Cerebellum (tissue), 4 donors: ENCODE measurements at places on chromosomes 2 and 18. TPM values are rescaled to one million over a fixed set of nuclear protein-coding genes. Genes with fewer than 3 reads are reported as not detected.

DNA sequence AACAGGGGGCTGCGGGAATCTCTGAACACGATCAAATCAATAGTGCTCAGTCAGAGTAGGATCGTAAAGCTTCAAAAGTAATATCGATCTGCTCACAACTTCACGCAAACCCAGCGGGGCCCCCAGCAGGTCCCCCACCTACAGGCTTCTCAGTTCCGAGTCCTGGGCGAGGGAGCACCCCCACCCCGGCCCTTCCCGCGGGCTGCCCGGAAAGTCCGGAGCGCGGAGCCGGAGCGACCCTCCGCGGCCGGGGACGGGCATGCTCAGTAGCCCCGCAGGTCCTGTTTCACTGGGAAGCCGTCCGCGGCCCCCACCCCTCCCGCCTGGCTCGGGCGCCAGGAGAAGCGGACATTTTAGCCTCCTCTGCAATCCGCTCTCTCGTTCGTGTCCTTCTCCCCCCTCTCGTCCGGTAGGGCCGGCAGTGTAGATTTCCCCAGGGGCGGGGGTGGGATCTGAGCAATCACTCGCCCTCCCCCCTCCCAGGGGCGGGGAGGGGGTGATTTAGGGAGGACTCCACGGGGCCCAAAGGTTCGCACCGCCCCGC is 3.3 kb upstream of the SPRED2 start:
- DNase-seq, result peak; percentile 93

GRCh38 chr2:19073522-19073921 is 284.9 kb downstream of the OSR1 start:
- DNase-seq, result no peak

- DNase-seq, result no peak
Measured at GRCh38 chr2:60972889-60973656, 44.4 kb upstream of the PEX13 start.

DNA sequence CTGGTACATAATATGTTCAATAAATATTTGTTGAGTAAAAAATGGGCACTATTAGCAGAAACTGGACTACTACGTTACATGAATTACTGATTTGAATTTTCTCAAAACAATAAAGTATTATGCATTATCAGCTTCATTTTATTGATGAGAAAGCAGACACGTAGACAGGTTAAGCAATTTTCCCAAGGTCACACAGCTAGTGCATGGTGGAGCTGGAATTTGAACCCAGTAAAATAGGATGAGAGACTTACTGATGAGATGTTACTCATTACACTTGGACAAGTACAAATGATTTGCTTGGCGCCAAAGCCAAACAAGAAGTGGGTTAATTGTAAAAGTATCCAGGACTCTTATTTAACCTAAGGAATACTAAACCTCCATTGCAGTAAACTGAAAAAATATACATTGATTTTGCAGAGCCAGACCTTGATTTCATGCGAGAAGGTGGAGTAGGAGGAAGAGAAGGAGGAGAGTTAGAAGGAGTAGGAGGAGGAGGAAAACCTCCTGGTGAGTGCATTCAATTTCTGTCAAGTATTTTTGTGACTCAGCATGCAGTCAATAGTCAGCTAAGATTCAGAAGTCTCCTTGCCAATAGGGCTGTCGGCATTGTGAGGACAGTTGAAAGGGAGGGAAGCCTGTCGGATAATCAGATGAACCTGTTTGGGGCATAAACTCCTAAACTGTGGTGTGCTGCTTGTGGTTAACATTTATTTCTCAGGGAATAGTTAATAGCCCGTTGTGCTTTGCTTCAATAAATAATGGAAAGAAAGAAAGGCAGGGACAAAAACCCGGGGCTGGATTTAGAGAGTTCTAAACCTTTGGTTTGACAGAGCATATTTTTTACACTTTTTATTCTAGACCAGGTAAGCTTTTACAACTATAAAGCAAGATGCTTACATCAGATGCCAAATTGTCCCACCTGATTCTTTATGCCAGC is 77.0 kb upstream of the TACR1 start:
- no peak for DNase-seq

- no peak for DNase-seq
Measured at GRCh38 chr2:218889937-218890336, 9.3 kb downstream of the WNT10A start.

DNA sequence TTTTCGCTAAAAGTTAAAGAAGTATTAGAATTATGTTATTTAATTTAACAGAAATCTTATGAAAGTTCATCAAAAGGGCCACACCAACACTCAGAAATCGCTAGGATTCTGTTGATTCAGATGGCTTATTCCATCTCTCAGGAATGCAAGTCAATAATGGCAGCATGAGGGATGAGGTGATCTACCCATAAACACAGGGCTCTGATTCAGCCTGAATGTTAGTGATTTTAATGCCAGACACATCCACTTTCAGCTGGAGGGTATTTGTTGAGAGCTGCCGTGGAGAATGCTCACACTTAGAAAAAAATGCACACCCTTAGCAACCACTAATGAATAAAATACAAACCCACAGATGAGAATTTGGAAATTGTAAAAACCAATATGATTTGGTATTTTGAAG is 173.3 kb upstream of the ERBB4 start:
- DNase-seq, result no peak

GRCh38 chr2:45237850-45238542 is 228.7 kb upstream of the SIX2 start:
- no peak for DNase-seq

- DNase-seq, result no peak
Measured at GRCh38 chr2:110731064-110731463, 1.3 kb upstream of the ACOXL start.

Gene CFAP210
- total RNA-seq, result 1.5 TPM
